T-helper 1 cell treated with Interleukin-12 subunit alpha and Interleukin-12 subunit beta and Interleukin-4 antibody, amounts not matched to agents 30 ng/mL and 1 ng/mL, for 36 hours (primary cell): ENCODE measurements at places on chromosomes 7 and 10. TPM values are rescaled to one million over a fixed set of nuclear protein-coding genes. Genes with fewer than 3 reads are reported as not detected.

Gene CD36
- total RNA-seq: not detected in 2 replicates

Gene PRSS2
- total RNA-seq: 0.37 TPM in 1 of 2 replicates, not detected in the other

Gene SPDYE8
- not detected in 2 replicates for total RNA-seq

Gene FAM24B
- 11.8 and 14.2 TPM in 2 replicates for total RNA-seq

Gene SP8
- not detected in 2 replicates for total RNA-seq

Gene APBB1IP
- 59.3 and 61.3 TPM in 2 replicates for total RNA-seq

Gene HHEX
- total RNA-seq: 0.12 TPM in 1 of 2 replicates, not detected in the other

Gene EBLN1
- total RNA-seq: not detected in 2 replicates
